Left lung (tissue), 14 donors: ENCODE measurements at places on chromosomes 12 and 14. TPM values are rescaled to one million over a fixed set of nuclear protein-coding genes. Genes with fewer than 3 reads are reported as not detected.

Gene COX8C
- not detected for polyA plus RNA-seq

Gene REP15
- 2.5 TPM for polyA plus RNA-seq

Gene DIP2B
- 33.0 TPM for polyA plus RNA-seq

Gene TMEM229B
- polyA plus RNA-seq = 0.71 TPM

Gene PTCSC3
- polyA plus RNA-seq = 3.5 TPM

Gene B3GNT4
- 0.22 TPM for polyA plus RNA-seq

Gene DPPA3
- not detected for polyA plus RNA-seq

GRCh38 chr14:75268633-75269550 lies 9.7 kb upstream of the FOS start:
- no peak overlapping the region for H3K27ac ChIP-seq
- H3K36me3 ChIP-seq = no peaks in the 10 kb centered on the region
- no peaks in the 10 kb centered on the region for H3K27me3 ChIP-seq
- DNase-seq = no peak
- peaks cover 4% of the 10 kb centered on the region for H3K4me1 ChIP-seq

GRCh38 chr12:51994959-51995358 lies 11.8 kb upstream of the TAMALIN start:
- no peak overlapping the region for H3K27ac ChIP-seq
- H3K4me3 ChIP-seq = no peak overlapping the region
- H3K4me1 ChIP-seq = no peaks in the 10 kb centered on the region
- no peaks in the 10 kb centered on the region for H3K27me3 ChIP-seq
- DNase-seq = no peak

- no peaks in the 10 kb centered on the region for H3K4me1 ChIP-seq
- no peak overlapping the region for H3K4me3 ChIP-seq
- DNase-seq = no peak
- no peak overlapping the region for H3K27ac ChIP-seq
Measured at GRCh38 chr14:28707814-28708213, 58.8 kb upstream of the FOXG1 start.

GRCh38 chr14:50551877-50552276 lies 8.1 kb upstream of the ATL1 start:
- no peaks in the 10 kb centered on the region for H3K4me1 ChIP-seq
- no peaks in the 10 kb centered on the region for H3K36me3 ChIP-seq
- H3K4me3 ChIP-seq = no peak overlapping the region
- no peak for DNase-seq
- no peak overlapping the region for H3K27ac ChIP-seq

- H3K4me3 ChIP-seq = no peak overlapping the region
- no peak for DNase-seq
- H3K4me1 ChIP-seq = peaks cover 50% of the 10 kb centered on the region
- H3K27me3 ChIP-seq = no peaks in the 10 kb centered on the region
- no peaks in the 10 kb centered on the region for H3K36me3 ChIP-seq
- H3K27ac ChIP-seq = no peak overlapping the region
Measured at GRCh38 chr12:92540782-92541423, 161.9 kb upstream of the PLEKHG7 start.

DNA sequence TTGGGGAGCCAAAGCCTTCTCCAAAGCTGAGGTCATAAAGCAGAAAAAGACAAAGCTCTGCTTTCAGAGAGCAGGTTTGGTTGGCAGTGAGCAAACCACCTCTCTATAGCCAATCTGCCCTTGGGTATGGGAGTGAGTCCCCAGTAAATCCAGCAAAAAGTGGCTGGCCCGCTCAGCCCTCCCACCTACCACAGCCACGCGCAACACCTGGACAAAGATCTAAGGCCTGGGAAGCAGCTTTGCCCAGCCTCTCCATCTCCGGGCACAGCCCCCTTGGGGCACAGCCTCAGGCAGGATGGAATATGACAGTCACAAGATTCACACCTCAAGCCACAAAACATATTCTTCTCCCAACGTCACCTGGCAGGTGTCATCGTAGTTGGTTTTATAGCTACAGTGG lies 211.7 kb upstream of the EEA1 start:
- H3K27ac ChIP-seq = no peak overlapping the region
- no peaks in the 10 kb centered on the region for H3K27me3 ChIP-seq
- H3K36me3 ChIP-seq = no peaks in the 10 kb centered on the region
- peaks cover 33% of the 10 kb centered on the region for H3K4me1 ChIP-seq

DNA sequence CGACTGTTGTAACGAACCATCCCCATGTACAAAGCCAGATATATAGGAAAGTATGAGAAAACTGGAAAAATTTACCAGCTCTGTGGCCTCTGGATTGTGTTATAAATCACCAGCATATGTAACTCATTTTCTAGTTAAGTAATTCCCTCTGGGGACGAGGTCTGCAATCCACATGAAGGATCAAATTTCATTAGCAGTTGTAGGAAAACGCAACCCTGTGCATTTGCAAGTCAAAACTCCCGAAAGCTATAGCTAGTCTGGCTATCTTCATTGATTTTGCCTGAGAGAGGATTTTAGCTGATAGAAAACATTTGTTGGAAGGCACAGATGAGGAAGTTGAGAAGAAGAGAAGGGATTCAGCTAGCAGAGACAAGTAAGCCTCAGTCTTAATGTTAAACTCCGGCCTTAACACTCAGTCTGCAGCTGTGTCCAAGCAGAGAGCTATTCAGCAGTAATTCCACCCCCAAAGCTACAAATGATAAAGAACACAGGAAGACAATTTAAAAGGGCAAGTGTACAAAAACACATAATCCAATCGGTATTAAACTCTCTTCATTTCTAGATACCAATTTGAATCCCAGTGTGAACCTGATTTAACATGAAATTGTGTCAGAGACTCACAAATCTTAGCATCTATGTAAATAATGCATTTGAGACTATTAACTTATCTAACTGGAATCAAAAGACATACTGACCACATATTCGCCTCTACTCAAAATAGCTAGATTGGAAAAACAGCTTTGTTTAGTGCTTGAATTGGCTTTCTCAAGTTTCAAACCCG lies 54.2 kb upstream of the CERS5 start:
- H3K36me3 ChIP-seq = no peaks in the 10 kb centered on the region
- H3K27me3 ChIP-seq = no peaks in the 10 kb centered on the region
- peaks cover 42% of the 10 kb centered on the region for H3K4me1 ChIP-seq
- H3K27ac ChIP-seq = peak overlapping the region; percentile 81

DNA sequence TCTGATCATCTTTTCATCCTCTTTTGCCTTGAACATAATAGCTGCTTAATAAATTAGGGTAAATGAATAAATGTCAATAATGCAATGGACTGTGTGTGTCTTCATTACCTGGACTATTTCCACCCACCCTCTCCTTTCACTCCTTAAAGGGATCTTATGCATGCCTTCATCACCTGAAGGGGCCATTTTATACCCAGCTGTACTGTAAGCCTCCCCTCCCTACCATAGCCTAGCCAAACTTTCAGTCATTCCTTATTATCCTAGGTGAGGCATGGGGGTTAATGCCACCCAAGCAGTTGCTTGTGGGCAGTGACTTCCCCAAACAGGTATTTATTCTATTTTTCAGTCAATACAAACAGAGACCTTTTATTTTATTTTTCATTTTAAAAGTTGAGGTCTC lies 127.8 kb upstream of the PARP11 start:
- no peaks in the 10 kb centered on the region for H3K4me1 ChIP-seq
- H3K4me3 ChIP-seq = no peak overlapping the region
- no peak for DNase-seq
- no peaks in the 10 kb centered on the region for H3K27me3 ChIP-seq
- no peak overlapping the region for H3K27ac ChIP-seq
- no peaks in the 10 kb centered on the region for H3K36me3 ChIP-seq

- no peak for DNase-seq
- no peak overlapping the region for H3K27ac ChIP-seq
- H3K36me3 ChIP-seq = no peaks in the 10 kb centered on the region
Measured at GRCh38 chr14:86052868-86053267, 522.9 kb downstream of the FLRT2 start.

DNA sequence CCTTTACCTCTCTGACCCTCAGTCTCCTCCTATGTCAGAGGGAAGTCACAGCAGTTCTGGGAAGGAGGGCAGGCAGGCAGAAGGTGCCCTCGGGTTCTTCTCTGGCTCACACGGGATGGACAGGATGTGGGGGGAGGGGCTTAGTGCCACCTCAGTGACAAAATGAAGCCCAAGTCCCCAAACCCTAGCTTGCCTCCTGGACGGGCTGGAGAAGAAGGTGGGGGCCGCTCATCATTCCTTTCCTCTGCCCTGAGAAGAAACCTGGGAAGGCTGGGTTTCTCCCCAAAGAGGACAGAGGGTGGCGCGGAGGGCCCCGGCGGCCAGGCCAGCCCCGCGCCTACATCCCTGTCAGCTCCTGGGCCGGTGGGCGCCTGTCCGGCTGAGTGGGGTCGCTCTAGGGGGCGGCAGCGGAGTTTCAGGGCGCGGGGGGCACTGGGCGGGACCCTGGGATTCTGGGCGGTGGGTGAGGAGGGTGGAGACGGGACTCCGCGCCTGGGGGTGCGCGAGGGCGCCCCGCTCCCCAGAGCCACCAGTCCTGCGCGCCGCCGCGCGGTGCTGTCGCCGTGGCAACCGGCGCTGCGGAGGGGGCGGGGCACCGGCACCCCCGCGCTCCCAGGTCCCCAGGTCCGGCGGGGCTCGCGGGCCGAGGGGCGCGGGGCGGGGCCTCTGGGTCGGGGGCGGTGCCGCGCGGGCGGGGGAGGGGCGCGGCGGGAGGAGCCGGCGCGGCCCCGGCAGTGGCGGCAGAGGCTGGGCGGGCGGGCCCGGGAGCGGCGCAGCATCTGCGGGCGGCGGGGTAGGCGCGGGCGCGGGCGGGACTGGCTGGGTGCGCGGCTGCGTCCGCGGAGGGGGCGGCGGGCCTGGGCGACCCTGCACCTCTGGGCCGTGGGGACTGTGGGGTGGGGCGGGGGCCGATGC lies at the start of gene TMEM121:
TSS of gene TMEM121 (plus strand) at position 723 of the 915 bp plus-strand sequence. CDS start 2,252 bp downstream, outside the sequence.
- no peaks in the 10 kb centered on the region for H3K36me3 ChIP-seq
- H3K4me1 ChIP-seq = peaks cover 40% of the 10 kb centered on the region
